NCI-H2081 (cell line): ENCODE measurements at places on chromosomes 7 and 10.

DNA sequence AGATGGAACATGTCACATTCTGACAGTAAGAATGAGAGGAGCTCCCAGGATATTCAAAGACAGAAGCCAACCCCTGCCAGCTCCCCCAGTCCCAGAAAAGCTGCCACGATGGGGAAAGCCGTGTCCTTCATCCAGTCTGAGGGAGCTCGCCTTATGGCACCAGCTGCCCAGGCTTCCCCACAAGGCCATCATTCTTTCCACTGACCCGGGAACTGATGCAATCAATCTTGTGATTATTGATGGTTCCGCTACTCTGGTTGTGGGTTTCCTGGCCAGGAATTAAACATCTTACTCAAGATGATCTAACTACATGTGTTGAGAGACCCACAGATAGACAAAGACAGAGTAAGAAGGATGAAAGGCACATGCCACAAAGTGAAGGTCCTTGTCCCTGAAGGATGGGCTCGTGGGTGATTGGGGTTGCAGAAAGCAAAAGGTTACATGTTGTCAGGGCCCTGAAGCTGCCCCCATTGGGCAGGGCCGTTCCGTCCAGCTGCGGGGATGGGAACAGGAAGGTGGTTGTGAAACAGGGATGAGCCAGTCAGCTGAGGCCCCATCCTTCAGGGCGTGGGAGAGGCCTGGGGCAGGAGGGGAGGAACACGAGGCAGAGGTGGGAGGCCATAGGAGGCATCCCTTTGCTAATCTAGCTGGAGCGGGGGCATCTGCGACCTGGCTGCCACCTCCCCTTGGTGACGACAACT lies 127.6 kb downstream of the OAT start:
- DNase-seq = no peak

DNA sequence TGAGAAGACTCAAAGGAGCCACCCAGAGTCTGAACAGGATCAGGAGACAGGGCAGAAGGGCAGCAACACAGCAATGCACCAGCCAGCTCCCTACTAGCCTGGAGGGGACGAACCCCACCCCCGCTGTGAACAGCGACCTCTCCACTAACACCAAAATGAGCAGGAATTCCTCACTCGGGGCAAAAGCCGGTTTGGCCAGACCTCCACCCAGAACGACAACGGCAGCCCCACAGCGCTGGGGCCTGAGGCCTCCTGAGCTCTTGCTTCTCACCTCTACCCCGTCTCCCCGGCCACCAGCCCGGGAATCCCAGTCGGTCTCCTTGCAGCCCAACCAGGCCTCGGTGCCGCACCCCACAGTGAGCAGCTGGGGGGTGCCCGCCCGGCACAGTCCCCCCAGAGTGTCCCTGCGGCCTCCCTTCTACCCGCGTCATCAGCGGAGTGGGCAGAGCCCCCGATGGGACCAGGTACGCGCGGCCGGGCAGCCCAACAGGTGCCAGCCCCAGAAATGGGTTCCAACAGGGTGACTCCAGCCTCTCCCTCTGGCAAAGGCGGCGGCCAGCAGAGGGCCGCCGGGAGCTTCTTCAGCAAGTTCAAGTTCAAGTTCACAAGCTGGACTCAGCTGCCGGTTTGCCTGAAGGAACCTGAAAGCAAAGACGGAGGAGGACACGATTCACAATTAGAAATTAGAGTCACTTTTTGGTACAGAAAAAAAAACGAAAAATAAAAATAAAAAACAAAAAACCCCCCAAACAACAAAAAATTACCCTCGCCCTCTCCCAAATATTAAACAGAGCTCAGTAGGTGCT lies 129.0 kb downstream of the MARCHF5 start:
- no peak for DNase-seq

DNA sequence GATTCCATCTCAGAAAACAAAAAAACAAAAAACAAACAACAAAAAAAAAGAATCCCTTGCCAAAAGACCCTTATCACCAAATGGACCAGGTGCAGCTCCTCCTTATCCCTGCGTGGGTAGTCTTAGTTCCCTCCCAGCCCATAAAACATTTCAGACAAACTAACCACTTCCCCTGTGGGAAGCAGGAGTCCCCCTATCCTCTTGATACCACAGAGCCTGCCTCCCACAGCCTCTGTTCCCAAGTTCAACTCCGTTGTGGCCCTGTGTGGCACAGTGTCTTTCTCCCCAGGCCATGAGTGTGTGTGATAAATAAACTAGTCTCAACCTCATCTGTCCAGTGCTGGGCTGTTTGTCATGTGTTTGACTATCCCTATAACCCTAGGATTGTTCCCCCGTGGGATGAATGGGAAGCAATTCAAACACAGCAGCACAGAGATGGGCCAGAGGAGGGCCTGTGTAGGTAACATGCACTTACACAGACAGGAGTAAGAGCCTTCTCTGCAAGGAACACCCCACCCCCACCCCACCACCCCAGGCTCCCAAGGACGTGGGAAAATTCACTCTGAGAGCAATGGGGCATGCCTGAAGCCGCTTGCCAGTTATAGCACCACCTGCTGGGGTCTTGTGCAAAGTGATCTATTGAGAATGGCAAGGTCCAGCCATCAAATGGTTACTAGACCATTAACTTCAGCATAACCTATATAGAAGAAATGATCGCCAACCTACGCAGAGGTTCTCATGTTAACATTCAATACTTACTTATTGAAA lies 147.1 kb upstream of the GHITM start:
- DNase-seq = peak; percentile 7

DNA sequence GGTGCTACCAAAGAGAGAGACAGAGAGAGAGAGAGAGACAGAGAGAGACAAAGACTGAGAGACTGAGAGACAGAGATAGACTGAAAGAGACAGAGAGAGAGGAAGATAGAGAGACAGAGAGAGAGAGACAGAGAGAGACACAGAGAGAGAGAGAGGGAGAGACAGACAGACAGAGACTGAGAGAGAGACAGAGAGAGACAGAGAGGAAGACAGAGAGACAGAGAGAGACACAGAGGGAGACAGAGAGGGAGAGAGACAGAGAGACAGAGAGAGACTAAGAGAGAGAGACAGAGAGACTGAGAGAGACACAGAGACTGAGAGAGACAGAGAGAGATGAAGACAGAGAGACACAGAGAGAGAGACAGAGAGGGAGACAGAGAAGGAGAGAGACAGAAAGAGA lies 91.2 kb downstream of the SFMBT2 start:
- DNase-seq = no peak

DNA sequence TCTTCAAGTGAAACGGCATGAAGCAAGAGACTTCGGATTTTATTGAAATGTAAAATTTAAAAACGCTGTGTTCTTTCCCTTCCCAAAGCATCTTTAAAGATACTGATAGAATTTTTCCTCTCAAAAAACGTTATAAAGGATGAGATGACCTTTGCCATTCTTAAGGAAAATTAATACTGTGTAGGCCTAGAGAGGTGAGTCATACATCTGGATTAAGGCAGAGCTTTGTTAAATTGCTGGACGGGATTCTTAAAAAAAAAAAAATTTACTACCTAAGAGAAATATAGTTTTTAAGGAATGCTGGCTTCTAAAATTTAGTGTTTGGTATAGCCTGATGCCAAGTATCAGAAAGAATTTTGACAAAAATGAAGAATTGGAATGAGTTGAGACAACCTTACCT lies 6.3 kb upstream of the HBP1 start:
- DNase-seq = no peak

- DNase-seq = peak; percentile 91
Observed at GRCh38 chr7:36945612-36946400, 221.5 kb upstream of the AOAH start.

- no peak for DNase-seq
Observed at GRCh38 chr10:98599032-98599610, 152.4 kb upstream of the HPS1 start.

GRCh38 chr7:132858760-132859159 lies 223.1 kb downstream of the CHCHD3 start:
- no peak for DNase-seq
